ENCODE measurements at places on chromosomes 11 and 22.

DNA sequence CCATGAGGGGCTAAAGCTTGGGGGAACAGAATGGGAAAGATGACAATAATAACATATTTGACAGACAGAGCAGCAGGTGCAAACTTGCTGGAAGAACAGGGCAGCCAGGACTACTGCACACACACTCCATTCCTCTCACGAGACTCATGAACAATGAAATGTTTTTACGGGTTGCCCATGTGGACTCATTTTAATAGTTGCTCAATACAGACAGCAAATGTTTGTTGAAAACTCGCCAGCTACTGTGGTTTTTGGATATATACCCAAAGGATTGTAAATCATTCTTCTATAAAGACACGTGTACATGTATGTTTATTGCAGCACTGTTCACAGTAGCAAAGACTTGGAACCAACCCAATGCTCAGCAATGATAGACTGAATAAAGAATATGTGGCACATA is 10.3 kb downstream of the SYT13 start:
- DNase-seq, result no peak

DNA sequence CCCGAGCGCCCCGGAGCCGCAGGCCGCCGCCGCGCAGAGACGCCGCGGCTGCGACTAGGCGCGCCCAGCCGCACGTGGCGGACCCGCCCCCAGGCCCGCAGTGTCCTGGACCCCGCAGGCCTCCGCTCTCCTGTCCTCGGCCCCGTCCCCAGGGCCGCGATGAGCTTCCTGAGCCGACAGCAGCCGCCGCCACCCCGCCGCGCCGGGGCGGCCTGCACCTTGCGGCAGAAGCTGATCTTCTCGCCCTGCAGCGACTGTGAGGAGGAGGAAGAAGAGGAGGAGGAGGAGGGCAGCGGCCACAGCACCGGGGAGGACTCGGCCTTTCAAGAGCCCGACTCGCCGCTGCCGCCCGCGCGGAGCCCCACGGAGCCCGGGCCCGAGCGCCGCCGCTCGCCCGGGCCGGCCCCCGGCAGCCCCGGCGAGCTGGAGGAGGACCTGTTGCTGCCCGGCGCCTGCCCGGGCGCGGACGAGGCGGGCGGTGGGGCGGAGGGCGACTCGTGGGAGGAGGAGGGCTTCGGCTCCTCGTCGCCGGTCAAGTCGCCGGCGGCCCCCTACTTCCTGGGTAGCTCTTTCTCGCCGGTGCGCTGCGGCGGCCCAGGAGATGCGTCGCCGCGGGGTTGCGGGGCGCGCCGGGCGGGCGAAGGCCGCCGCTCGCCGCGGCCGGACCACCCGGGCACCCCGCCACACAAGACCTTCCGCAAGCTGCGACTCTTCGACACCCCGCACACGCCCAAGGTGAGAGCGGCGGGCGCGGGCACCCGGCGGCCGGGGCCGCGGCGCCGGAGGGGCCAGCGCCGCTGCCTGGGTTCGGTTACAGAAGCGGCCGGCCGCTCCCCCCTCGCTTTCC is 528 bp downstream of the WEE1 start:
- no peak for DNase-seq

GRCh38 chr11:34305193-34305592 is 52.6 kb downstream of the ABTB2 start:
- no peak for DNase-seq

- DNase-seq, result no peak
Observed at GRCh38 chr22:19480173-19480568, 451 bp downstream of the CDC45 start.

- no peak for DNase-seq
Observed at GRCh38 chr11:117517097-117517496, 189.4 kb downstream of the CEP164 start.

DNA sequence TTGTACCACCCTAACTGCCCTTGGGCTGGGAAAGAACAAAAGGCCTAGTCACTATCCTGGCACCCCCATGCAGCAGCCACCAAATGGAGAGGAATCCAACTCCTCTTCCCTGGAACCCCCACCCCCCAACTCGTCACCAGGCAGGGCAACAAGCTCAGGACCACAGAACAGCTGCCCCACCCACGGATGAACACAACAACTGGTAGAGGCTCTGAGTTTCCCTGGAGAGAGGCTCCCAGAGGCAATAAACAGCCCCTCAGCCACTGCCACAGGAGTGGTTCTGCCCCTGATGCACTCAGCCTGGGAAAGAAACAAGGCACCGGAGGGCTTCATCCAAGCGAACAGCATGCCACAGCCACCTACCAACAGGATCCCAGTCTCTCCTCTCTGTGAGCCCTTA is 778.4 kb upstream of the FAT3 start:
- DNase-seq, result no peak

DNA sequence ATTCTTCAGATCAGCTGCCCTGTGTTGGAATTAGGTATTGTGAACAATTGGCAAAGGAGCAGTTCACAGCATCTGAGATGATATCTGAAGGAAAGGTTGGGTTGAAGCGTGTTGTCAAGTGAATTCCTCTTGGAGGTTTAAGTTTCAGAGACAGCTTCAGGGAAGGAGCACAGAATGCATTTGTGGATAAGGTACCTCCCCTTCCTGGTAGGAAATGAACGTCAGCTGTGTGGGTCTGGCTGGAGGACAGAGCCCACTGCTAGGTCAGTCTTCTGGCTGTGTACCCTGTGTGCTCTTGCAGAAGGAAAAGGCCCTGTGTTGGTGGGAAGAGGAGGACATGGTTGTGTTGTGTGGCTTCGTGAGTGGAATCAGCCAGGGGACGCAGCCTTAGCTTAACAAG is 88.1 kb upstream of the GAL start:
- no peak for DNase-seq

DNA sequence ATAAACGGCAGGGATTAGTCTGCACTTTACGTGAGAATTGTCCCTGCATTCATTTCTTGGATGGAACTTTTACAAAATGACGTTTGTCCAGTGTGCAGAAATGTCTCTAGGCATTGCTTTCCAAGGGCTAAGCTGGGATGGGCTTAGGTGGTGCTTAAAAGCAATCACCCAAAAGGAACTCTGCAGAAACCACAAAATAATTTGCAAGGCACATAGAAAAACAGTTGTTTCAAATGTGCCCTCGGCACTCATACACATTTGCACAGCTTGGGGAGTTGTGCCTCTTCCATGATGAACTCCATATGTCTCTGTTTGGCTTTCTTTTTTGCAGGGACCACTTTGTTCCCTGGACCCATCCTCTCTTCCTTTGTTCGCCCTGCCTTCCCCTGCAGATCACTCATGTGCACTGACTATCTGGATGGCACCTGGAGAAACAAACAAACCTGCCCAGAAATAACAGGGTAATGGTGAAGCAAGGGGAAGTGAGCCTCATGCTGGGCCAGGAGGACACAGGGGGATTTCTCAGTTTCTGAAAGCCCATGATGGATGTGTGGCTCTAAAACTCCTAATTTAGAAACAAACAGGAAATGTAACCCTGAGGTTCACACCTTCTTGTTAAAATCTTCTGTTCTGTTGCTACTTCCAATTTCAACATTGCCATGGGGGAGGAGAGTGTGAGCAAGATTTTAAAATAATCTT is 150.2 kb downstream of the SNX19 start:
- no peak for DNase-seq

DNA sequence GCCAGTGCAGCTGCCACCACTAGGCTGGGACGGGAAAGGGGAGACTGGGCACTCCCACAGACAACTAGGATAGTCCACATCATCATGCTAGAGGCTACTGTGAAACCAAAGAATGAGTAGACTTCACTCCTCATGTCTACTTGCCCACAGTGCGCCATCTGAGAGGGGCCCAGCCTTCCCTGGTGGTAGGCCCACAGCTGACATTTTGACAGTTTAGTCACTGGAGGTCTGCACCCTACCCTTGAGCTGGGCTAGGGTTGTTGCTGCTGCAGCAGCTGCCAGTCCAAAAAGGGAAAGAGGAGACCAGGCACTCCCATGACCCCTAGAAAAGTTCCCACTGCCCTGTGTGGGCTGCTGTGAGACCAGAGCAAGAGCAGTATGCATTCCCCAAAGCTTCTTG is 141.2 kb downstream of the DLG2 start:
- no peak for DNase-seq

GRCh38 chr11:13713982-13714381 is 45.5 kb downstream of the FAR1 start:
- DNase-seq, result no peak
